Dermis microvascular lymphatic vessel endothelial cell (primary cell): ENCODE measurements at places on chromosomes 6 and 20. TPM values are rescaled to one million over a fixed set of nuclear protein-coding genes. Genes with fewer than 3 reads are reported as not detected.

TSHZ2 gene
- total RNA-seq: 0.77 and 2.1 TPM in 2 replicates

HNF4A gene
- total RNA-seq: not detected in 2 replicates

TFAP2D gene
- not detected in 2 replicates for total RNA-seq

IL20RA gene
- 0.26 and 1.1 TPM in 2 replicates for total RNA-seq

STXBP5 gene
- 15.1 and 17.1 TPM in 2 replicates for total RNA-seq

HLA-DRB5 gene
- 0.13 and 0.26 TPM in 2 replicates for total RNA-seq

ABHD16B gene
- total RNA-seq: not detected in 2 replicates

ZSCAN23 gene
- under 0.01 and 0.26 TPM in 2 replicates for total RNA-seq
